Progenitor cell of endocrine pancreas (in vitro differentiated cells): ENCODE measurements at places on chromosomes 16 and 17. TPM values are rescaled to one million over a fixed set of nuclear protein-coding genes. Genes with fewer than 3 reads are reported as not detected.

The CDH15 gene
- not detected in 2 replicates for total RNA-seq

GRCh38 chr17:75504347-75505151 is 10.8 kb downstream of the CASKIN2 start:
- H3K4me1 ChIP-seq: no peaks in the 10 kb centered on the region
- no peak overlapping the region for H3K27ac ChIP-seq
- no peak for DNase-seq
- H3K4me3 ChIP-seq: no peak overlapping the region

- DNase-seq: no peak
- no peaks in the 10 kb centered on the region for H3K27me3 ChIP-seq
- H3K4me1 ChIP-seq: peaks cover 11% of the 10 kb centered on the region
- peaks cover 14% of the 10 kb centered on the region for H3K36me3 ChIP-seq
- peak overlapping the region; percentile 97 for H3K27ac ChIP-seq
Observed at GRCh38 chr16:20740007-20740883, 1.4 kb downstream of the THUMPD1 start.

DNA sequence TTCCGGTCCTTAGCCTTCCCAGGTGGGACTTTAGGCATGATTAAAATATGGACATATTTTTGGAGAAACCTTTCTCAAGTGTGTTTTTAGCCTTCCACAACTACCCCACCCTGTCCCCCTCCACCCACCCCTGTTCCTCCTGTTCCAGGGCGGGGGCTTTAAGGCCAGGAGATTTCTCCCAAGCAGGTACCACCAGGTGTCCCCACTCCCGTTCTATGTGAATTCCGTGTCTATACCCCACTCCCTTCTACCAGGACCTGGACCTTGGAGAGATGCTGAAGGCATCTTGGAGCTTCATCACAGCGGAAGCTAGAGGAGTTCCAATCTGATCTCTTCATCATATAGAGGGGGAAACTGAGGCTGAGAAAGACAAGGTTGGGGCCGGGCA is 9.7 kb downstream of the CA4 start:
- H3K36me3 ChIP-seq: no peaks in the 10 kb centered on the region
- no peak overlapping the region for H3K4me3 ChIP-seq
- no peak overlapping the region for H3K27ac ChIP-seq

GRCh38 chr17:181245-182049 is at the start of gene DOC2B:
Gene DOC2B, minus strand, starts transcription at chr17:181650. Its CDS starts 171 bp downstream, at chr17:181479.
- peak within 1 kb of the TSS; percentile 64 for H3K4me3 ChIP-seq
- DNase-seq: peak; percentile 29
- H3K27ac ChIP-seq: peak within 1 kb of the TSS; percentile 41

- no peak overlapping the region for H3K27ac ChIP-seq
- H3K27me3 ChIP-seq: peaks cover 19% of the 10 kb centered on the region
- DNase-seq: peak; percentile 24
Observed at GRCh38 chr16:25838724-25839186, 147.0 kb downstream of the HS3ST4 start.

- H3K27ac ChIP-seq: no peak overlapping the region
- no peak overlapping the region for H3K4me3 ChIP-seq
- H3K36me3 ChIP-seq: peaks cover 3% of the 10 kb centered on the region
- no peaks in the 10 kb centered on the region for H3K27me3 ChIP-seq
- no peak for DNase-seq
Observed at GRCh38 chr16:22214889-22215288, 8.8 kb downstream of the EEF2K start.

GRCh38 chr16:8878523-8878911 is 3.6 kb upstream of the LITAFD start:
- no peaks in the 10 kb centered on the region for H3K4me1 ChIP-seq
- H3K27ac ChIP-seq: no peak overlapping the region
- H3K27me3 ChIP-seq: no peaks in the 10 kb centered on the region
